ENCODE measurements at places on chromosomes 1 and 21.

- DNase-seq: no peak
These were observed 5.1 kb upstream of the ENAH start for GRCh38 chr1:225658041-225658440.

GRCh38 chr1:202710070-202711045 lies at the start of gene SYT2:
TSS of gene SYT2 (minus strand) at chr1:202710454. CDS start at chr1:202605772, 104,682 bp downstream.
- no peak for DNase-seq

GRCh38 chr1:36203554-36204346 lies 20.5 kb upstream of the THRAP3 start:
- peak; percentile 96 for DNase-seq

DNA sequence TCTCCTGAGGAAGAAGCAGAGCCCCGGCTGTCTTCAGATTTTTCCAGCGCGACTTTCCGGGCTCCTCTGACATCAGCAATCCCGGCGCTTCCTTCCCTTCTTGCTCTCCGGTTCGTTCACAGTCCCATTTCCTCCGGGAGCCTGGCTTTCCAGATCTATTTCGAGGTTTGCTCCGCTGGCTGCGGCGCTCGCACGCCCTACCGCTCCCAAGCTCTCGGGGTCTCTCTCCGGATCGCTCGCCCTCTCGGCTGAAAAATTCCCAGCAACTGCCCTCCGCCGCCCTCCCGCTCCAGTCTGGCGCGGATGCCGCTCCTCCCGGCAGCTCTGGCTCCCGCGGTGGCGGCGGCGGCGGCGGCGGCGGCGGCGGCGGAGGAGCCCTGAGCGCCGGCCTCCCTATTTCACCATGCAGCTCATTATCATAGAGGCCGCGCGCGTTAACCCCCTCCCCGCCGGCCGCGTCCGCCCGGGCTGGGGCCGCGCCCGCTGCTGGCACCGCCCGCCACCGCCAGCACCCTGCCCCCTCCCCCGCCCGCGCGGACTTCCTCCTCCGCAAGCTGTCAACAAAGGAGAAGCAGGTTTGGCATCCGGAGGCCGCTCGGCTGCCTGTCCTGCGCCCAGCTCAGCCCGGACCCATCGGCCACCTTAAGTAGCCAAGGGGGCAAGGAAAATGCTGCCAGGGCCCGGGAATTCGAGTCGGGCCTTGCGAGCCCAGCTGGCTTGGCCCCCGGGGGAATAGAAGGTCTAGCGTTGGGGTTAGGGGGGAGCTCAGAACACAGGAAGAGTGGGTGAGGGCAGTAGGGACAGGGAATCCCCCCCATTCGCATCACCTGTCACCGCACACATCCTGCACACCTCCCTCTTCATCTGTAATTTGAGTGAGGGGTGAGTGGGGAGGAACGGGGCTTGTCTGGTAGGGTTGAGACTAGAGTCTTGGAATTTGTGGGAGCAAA lies at the start of gene PLXNA2:
Gene PLXNA2, minus strand, starts transcription at position 418 of the 950 bp plus-strand sequence. CDS start 26,462 bp downstream, outside the sequence.
- peak; percentile 78 for DNase-seq

GRCh38 chr1:65998763-65999583 lies 206.3 kb downstream of the PDE4B start:
- no peak for DNase-seq

DNA sequence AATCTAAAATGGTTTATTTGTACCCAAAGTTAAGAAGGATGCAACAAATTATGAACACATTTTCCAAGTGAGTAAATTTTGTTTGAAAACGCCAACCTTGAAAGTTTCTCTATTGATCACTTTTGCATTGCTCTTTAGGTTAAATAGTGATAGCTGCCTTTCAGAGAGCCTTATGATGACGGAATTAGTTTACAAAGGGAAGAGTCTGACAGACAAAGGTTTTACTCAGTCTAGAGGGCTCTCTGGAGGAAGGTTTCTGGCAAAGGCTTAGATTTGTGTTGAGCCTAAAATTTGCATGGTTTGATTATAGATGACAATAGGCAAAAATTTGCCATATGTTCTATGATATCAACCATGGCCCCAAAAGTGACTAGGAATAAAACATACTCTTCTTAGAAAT lies 95.9 kb upstream of the RUNX1 start:
- no peak for DNase-seq

GRCh38 chr1:81237473-81238089 lies 563.2 kb upstream of the ADGRL2 start:
- DNase-seq: no peak

DNA sequence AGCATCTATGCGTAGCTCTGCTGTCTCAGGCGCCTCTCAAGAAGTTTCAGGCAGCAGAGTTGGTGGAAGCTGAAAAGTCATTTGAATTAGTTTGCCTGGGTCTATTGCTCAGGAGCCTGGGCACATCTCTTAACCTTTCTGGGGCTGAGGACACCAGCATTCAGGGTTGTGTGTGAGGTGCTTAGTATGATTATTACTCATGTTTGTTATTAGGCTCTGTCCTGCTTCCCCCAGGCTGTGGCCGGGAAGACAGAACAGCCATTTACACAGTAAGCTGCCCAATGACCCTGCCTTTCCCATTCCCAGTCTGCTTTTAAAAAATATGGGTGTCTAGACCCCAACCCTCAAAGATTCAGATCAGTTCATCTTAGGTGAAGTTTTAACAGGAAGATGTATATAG lies 53.9 kb upstream of the CACNA1E start:
- DNase-seq: no peak
